ENCODE measurements at places on chromosomes 5 and 9.

DNA sequence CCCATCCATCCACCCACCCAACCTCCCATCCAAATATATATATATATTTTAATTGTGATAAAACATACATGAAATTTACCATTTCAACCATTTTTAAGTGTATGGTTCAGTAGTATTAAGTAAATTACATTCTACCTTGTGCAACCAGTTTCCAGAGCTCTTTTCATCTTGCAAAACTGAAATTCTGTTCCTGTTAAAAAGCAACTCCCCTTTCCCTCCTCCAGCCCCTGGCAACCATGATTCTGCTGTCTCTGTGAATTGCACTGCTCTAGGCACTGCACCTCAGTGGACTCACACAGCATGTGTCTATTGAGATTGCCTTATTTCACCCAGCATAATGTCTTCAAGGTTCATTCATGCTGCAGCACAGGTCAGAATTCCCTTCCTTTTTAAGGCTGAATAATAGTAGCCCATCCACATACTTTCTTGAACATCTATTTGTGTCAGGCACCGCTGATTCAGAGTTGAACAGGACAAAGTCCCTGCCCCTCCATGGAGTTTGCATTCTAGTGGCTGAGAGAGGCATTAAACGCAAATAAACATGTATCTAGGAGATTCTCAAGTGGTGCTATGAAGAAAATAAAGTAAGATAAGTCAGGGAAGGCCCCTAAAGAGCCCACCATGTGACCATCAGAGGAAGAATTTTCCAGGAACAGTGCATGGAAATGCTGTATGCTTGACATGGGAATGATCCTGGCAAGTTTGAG is 24.0 kb downstream of the CSF1R start:
- DNase-seq: no peak

GRCh38 chr9:117662651-117663050 is 41.6 kb upstream of the TLR4 start:
- DNase-seq: no peak

- DNase-seq: no peak
Observed at GRCh38 chr5:57432876-57433275, 49.7 kb downstream of the ACTBL2 start.

DNA sequence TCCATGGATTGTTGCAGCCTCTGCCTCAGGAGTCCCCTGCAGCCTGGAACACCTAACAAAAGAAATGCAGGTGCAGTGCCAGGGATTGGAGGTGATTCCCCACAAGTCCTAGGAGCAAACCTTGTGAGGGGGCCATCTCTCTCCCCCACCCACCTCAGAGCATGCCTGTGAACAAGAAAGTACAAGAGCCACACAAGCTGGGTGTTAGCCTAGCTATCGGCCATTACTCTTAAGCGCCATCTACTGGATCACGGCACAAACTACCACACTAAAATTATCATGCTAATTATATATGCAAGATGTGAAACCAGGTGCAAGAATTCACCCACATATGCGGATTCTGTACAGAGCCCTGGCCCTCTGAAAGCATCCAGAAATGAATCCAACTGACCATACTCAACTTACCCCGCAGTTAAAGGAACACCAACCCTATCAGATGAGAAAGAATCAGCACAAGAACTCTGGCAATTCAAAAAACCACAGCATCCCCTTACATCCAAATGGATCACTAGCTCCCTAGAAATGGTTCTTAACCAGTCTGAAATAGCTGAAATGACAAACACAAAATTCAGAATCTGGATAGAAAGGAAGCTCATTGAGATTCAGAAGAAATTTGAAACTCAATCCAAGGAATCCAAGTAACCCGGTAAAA is 16.5 kb upstream of the PRSS3 start:
- peak; percentile 55 for DNase-seq

DNA sequence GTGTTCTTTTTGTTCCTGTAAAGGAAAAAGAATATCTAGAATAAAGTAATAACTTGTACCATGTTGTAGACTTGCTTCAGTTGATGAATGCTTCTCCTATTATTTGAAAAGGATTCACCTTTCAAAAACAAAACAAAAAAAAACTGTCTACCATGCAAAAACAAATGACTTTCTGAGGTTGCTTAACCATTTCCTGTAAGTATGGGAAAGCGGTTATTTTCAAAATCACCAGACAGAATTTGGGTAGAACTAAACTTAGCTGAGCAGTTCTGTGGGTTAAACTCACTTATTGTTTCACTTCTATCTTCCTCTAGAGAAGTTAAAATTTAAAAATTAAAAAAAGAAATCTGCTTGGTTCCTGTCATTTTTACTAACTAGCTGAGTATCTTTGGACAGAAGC is 25.2 kb downstream of the LNPEP start:
- DNase-seq: no peak

- no peak for DNase-seq
Observed at GRCh38 chr5:132064140-132064539, 3.7 kb downstream of the IL3 start.

GRCh38 chr5:170301981-170302652 is 4.5 kb upstream of the LCP2 start:
- DNase-seq: no peak

DNA sequence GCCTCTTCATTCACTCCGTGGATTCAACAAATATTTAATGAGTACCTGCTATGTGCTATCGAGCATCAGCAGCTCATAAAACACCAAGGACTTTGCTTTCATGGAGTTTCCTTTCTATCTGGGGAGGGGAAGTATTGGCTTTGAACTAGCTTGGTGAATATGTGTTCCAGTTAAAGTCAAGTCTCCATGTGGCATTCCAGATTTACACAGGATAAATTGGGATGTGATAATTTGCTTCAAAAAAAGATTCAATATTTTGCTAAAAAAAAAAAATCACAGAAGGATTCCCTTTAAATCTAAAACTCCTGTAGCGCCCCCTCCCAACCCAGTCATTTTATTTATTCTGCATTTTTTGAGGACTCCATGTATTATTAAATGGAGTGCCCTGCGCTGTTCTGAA is 346.3 kb upstream of the SLC30A5 start:
- DNase-seq: no peak

DNA sequence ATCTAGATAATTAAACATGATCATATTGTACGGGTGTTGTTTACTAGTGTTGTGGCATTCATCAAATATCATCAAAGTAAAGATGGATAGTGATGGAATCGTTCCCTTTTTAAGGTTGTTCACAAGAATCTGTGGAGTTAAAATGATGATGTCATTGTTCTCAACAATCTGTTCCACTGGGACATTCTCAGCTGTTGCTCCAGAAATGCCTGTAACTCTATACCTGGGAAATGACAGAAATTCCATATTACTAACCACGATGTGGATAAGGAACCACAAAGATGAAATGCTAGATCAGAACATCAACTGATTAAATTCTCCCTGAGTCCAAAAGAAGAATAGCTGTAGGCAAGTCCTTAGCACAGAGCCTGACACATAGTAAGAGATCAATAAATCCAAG is 38.0 kb downstream of the RIGI start:
- no peak for DNase-seq

DNA sequence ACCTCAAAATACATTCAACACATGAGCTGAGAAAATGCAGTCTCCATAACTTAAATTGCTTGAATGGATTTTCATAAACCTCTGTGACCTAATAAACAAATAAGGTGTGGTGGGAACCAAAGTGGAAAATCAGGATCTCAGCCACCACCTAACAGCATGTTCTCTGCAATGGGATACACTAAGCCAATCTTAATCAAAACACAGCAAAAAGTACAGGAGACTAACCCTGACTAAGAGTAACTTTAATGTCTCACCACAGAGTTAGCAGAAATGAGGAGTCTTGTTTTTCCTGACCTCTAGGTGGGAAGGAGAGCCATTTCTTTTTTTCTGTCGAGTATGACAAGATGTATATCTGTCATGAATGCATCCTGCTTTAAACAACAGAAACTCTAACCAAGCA is 48.5 kb downstream of the PLK2 start:
- DNase-seq: no peak

- DNase-seq: no peak
Observed at GRCh38 chr5:74262544-74263207, 377.9 kb downstream of the ENC1 start.

DNA sequence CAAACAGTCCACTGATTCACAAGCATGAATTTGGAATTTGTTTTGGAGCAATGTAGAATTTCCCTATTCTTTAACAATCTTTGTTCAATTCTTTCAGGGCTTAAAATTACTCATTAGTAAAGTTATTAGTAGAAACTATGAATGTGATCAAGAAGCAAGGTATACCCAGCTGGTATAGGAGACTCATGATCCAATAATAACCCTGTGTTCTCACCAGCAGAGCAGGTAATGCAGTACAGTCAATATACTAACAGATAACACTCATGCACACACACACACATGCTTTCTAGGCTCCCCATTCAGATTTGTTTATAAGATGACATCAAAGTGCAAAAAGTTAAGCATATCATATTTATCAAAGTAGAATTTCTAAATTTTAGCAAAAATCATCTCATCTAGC is 445.2 kb downstream of the ELAVL2 start:
- no peak for DNase-seq

- DNase-seq: no peak
Observed at GRCh38 chr9:25857147-25857546, 178.9 kb upstream of the TUSC1 start.

GRCh38 chr5:133750356-133750755 is 138.0 kb upstream of the FSTL4 start:
- DNase-seq: no peak

- DNase-seq: no peak
Observed at GRCh38 chr5:42784132-42784531, 27.5 kb downstream of the CCDC152 start.

DNA sequence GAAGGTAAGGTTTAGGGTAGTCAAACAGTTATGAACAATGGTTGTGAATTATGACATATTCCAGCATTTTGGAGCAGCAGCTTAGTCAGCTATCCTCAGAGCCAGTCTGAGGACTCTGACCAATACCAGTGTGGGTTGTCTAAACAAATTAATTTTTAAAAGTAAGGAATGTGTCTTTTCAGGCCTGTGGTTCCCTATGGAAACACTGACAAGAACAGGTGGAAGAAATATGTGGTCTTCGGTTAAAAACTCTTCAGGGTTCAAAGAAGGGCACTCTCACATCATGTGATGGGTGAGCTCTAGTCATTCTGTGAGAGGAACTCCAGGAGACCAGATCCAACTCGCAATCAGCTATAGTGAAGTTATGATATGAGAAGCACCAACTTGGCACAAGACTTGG is 33.5 kb upstream of the ALDOB start:
- no peak for DNase-seq

GRCh38 chr5:97191893-97192292 is 8.8 kb upstream of the RIOK2 start:
- no peak for DNase-seq

DNA sequence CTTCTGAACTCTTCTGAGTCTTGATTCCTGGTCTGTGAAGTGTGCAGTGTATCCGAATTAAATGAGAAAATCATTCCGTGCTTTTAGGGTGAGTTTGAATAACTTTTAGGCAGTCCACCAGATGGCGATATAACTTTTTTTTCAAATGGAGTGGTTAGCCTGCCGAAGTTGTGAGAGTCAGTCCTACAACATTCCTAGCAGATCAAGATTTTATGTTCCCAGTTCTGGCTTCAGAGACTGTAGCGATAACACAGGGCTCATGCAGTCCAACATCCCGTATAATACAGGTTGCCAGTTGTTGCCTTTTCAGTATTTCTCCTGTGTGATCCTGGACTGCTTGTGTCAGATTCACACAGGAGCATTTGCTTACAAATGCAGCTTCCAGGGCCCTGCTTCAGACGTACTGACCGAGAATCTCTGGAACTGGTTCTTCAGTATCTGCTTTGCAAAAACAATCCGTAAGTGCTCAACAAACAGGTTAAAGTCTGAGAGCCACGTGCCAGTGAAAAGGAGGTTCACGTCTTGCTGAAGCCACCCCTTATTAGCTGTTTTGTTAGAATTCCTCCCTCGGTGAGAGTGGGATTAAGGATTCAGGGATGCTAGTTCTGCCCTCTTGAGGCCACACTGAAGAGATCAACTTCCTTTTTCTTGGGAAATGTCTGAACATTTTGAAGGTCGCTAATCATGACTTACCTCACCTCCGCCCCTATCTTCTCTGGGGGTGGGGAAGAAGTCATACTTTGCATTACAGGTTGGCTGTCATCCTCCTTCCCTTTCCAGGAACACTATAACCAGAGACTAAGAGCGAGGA is 22.8 kb downstream of the SMIM3 start:
- no peak for DNase-seq

DNA sequence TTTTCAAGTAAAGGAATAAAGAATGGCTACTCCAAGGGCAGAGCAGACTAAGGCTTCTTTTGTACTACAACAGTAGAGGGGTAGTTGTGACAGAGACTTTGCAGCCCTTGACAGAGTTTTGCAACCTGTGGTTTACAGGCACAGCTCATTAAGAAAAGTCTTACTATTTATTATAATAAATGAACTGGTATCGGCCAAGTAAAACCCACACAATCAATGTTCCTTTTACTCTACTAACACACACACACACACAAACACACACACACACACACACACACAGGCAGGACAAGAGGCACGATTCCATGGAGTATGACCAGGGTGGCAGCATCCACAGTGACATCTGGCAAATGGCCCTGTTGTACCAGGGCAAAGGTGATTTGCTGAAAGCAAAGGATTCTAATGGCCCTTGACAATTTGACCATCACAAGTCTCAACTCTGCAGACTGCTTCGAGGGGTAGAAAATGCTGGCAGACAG is 59.1 kb upstream of the GOLPH3 start:
- DNase-seq: no peak

DNA sequence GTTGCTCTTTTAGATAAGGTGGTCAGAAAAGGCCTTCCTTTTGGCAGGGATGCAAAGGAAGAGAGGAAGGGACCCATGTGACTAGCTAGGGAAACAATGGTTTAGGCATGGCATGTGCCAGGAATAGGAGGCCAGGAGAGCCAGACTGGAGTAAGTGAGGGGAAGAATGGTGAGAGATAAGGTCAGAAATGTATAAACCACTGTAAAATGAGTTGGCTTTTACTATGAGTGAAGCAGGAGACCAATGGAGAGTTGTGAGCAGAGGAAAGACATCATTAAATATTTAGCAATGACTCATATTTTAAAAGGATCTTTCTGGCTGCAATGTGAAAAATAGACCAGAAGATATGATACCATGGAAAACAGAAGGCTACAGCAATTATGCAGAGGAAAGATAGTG is 50.9 kb downstream of the AP3B1 start:
- DNase-seq: no peak

GRCh38 chr5:62306896-62307689 is 1.1 kb downstream of the KIF2A start:
- peak; percentile 41 for DNase-seq

DNA sequence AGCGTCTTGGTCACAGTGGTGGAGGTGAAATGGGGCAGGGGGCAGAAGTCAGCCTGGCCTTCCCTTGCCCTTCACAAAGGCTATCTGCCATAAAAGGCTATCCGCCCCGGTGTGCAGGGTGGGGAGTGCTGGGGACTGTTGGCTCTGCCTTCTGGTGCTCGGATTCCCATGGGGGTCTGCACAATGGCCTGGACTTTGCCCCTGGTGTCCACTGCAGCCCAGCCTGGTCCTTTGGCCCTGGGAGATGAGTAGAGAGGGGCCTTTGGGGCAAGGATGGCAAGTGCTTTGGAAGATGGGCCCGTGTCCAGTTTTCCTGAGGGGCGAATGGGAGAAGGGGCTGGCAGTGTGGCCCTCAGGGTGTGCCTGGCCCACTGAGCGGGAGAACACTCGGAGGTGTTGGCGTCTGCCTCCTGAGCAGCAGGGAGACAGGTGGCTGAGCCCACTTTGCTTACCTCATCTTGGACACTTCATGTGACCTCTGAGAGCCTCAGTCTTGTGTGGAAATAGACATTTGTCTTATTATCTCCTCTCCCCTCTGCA is 69.9 kb downstream of the HSPA4 start:
- DNase-seq: no peak

Measured in WTC11 (cell line).